Aortic smooth muscle cell (primary cell): ENCODE measurements at places on chromosomes 4 and X. TPM values are rescaled to one million over a fixed set of nuclear protein-coding genes. Genes with fewer than 3 reads are reported as not detected.

MRPL1 gene
- total RNA-seq: 19.3 and 23.8 TPM in 2 replicates

STBD1 gene
- 7.0 and 8.6 TPM in 2 replicates for total RNA-seq

AMOT gene
- total RNA-seq: 2.4 and 4.4 TPM in 2 replicates

GNL3L gene
- total RNA-seq: 31.4 and 32.1 TPM in 2 replicates

CCDC149 gene
- total RNA-seq: 18.0 and 18.2 TPM in 2 replicates

SERTM2 gene
- total RNA-seq: not detected in 2 replicates

MED12 gene
- 27.5 and 38.5 TPM in 2 replicates for total RNA-seq

SPANXB1 gene
- not detected in 2 replicates for total RNA-seq

F8A2 gene
- not detected in 2 replicates for total RNA-seq

NMU gene
- not detected in 2 replicates for total RNA-seq

DMP1 gene
- not detected in 2 replicates for total RNA-seq

BOD1L1 gene
- total RNA-seq: 34.6 and 36.2 TPM in 2 replicates

GLRA3 gene
- total RNA-seq: under 0.01 and 0.13 TPM in 2 replicates

SSR4 gene
- 168 and 219 TPM in 2 replicates for total RNA-seq

FAT4 gene
- 7.0 and 29.0 TPM in 2 replicates for total RNA-seq

WDR17 gene
- total RNA-seq: 0.26 and 0.93 TPM in 2 replicates

REPS2 gene
- total RNA-seq: 0.37 and 0.40 TPM in 2 replicates

BTC gene
- total RNA-seq: 0.92 and 0.93 TPM in 2 replicates

CITED1 gene
- total RNA-seq: 0.13 TPM in 1 of 2 replicates, not detected in the other

GAGE12F gene
- not detected in 2 replicates for total RNA-seq

MAGEA4 gene
- total RNA-seq: not detected in 2 replicates

QRFPR gene
- not detected in 2 replicates for total RNA-seq

ADGRL3 gene
- total RNA-seq: 0.06 and 3.0 TPM in 2 replicates

CDK16 gene
- total RNA-seq: 66.1 and 76.2 TPM in 2 replicates

TECRL gene
- not detected in 2 replicates for total RNA-seq

ADAM29 gene
- not detected in 2 replicates for total RNA-seq

YY2 gene
- 1.6 and 2.7 TPM in 2 replicates for total RNA-seq

STX18 gene
- 25.4 and 29.2 TPM in 2 replicates for total RNA-seq

GAR1 gene
- total RNA-seq: 3.4 and 3.8 TPM in 2 replicates

PDE6B gene
- total RNA-seq: 0.37 TPM in 1 of 2 replicates, not detected in the other

PPARGC1A gene
- 0.25 and 1.5 TPM in 2 replicates for total RNA-seq

SLC10A6 gene
- not detected in 2 replicates for total RNA-seq

COL4A5 gene
- total RNA-seq: 53.1 and 70.9 TPM in 2 replicates

SMIM10L2A gene
- 0.12 and 0.26 TPM in 2 replicates for total RNA-seq

F9 gene
- not detected in 2 replicates for total RNA-seq

MSX1 gene
- 5.5 and 9.4 TPM in 2 replicates for total RNA-seq

ERCC6L gene
- 2.2 and 3.8 TPM in 2 replicates for total RNA-seq

MAGEA12 gene
- not detected in 2 replicates for total RNA-seq

ENPEP gene
- total RNA-seq: under 0.01 and 0.50 TPM in 2 replicates

NOA1 gene
- total RNA-seq: 12.3 and 15.8 TPM in 2 replicates

UCP1 gene
- not detected in 2 replicates for total RNA-seq

WNK3 gene
- total RNA-seq: 0.12 and 0.26 TPM in 2 replicates

MYOZ2 gene
- total RNA-seq: 1.7 and 3.9 TPM in 2 replicates

USP26 gene
- total RNA-seq: not detected in 2 replicates

MAGEA9 gene
- not detected in 2 replicates for total RNA-seq

CLIC2 gene
- 1.9 and 2.4 TPM in 2 replicates for total RNA-seq

CYLC1 gene
- total RNA-seq: not detected in 2 replicates

NHSL2 gene
- 2.2 and 9.1 TPM in 2 replicates for total RNA-seq

GPC3 gene
- under 0.01 TPM in 1 of 2 replicates, not detected in the other for total RNA-seq

RPA4 gene
- total RNA-seq: 0.79 and 2.7 TPM in 2 replicates

SMR3B gene
- total RNA-seq: not detected in 2 replicates

CORIN gene
- total RNA-seq: 0.13 and 0.44 TPM in 2 replicates

NUDT11 gene
- 7.3 and 7.5 TPM in 2 replicates for total RNA-seq

MAP9 gene
- total RNA-seq: 22.1 and 22.3 TPM in 2 replicates

CENPVL1 gene
- total RNA-seq: not detected in 2 replicates

DDX53 gene
- total RNA-seq: not detected in 2 replicates

F11 gene
- not detected in 2 replicates for total RNA-seq

S100G gene
- not detected in 2 replicates for total RNA-seq

GPRIN3 gene
- 0.19 and 0.53 TPM in 2 replicates for total RNA-seq

TRPC5OS gene
- not detected in 2 replicates for total RNA-seq
